Heart left ventricle (tissue), 16 donors: ENCODE measurements at places on chromosomes 7 and 10. TPM values are rescaled to one million over a fixed set of nuclear protein-coding genes. Genes with fewer than 3 reads are reported as not detected.

CFAP46 gene
- 0.65 TPM for polyA plus RNA-seq

SRRM3 gene
- polyA plus RNA-seq: 28.5 TPM

RSPH10B gene
- 0.03 TPM for polyA plus RNA-seq

CALHM1 gene
- not detected for polyA plus RNA-seq

ANKRD2 gene
- polyA plus RNA-seq: 450 TPM

GRCh38 chr7:55172161-55172560 is 153.3 kb downstream of the EGFR start:
- no peak overlapping the region for H3K4me3 ChIP-seq
- DNase-seq: no peak
- H3K27me3 ChIP-seq: no peaks in the 10 kb centered on the region
- no peaks in the 10 kb centered on the region for H3K4me1 ChIP-seq
- peaks cover 55% of the 10 kb centered on the region for H3K36me3 ChIP-seq

DNA sequence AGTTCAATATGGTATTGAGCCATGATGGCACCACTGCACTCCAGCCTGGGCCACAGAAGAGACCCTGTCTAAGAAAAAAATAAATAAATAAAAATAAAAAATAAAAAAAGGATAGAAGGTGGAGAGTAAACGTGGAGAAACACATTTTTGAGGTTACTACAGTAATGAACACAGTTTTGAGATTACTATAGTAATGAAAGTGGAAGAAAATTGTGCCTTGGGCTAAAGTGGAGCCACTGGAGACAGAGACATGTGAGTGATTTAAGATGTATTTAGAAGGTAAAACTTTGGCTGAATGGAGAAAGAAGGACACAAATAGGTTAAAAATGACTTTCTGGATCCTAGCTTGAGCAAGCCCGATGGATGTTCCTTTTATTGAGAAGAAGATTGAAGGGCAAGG is 76.8 kb downstream of the HGF start:
- no peak for DNase-seq
- no peaks in the 10 kb centered on the region for H3K27me3 ChIP-seq
- H3K4me1 ChIP-seq: no peaks in the 10 kb centered on the region

GRCh38 chr7:123499211-123499970 is 35.0 kb downstream of the IQUB start:
- H3K4me3 ChIP-seq: no peak overlapping the region
- no peaks in the 10 kb centered on the region for H3K4me1 ChIP-seq
- H3K27ac ChIP-seq: no peak overlapping the region
- DNase-seq: no peak
- no peaks in the 10 kb centered on the region for H3K36me3 ChIP-seq

DNA sequence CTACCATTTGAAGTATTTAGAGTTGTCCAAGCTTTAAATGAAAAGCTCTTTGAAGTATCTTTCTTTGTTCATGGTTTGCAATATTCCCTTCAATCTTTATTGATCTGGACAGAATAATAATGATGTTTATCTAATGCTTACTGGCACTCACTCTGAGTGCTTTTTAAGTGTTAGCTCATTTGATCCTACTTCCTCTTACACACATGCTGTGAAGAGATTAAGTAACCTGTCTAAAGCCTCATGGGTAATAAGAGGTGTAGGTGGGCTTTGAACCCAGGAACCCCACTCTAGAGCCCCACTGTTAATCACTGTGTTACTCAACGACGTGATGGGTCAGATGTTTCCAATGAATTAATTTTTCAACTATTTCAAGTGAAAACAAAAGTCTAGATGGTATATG is 31.1 kb upstream of the ADD3 start:
- H3K4me3 ChIP-seq: no peak overlapping the region
- no peak overlapping the region for H3K27ac ChIP-seq
- DNase-seq: no peak

DNA sequence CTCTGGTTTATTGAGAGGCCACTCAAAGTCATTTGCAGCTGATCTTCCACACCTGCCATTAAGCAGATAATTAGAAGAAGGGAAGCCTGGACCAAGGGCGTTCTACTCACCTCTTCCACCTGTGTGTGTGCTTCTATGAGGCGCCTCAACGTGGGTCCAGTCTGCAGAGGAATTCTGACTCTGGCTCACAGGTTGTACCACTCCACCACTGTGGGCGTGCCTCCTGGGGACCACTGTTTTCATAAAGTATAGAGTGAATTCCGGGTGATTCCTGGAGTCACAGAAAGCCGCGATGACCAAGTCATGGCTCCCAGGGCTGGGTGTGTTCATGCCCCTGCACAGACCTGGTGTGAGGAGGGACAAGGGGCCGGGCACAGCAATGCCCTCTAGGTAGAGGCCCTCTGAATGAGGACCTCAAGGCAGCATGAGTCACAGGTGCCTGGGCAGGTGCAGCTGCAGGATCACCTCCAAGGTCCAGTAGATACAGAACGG is 408.3 kb upstream of the MGMT start:
- H3K4me1 ChIP-seq: no peaks in the 10 kb centered on the region
- no peak for DNase-seq
- no peak overlapping the region for H3K4me3 ChIP-seq
- H3K27me3 ChIP-seq: no peaks in the 10 kb centered on the region
